Erythroblast (primary cell): ENCODE measurements at places on chromosomes 4 and X.

GRCh38 chr4:159232465-159233106 lies 129.7 kb downstream of the RAPGEF2 start:
- no peak for DNase-seq

- no peak for DNase-seq
Observed at GRCh38 chrX:110257889-110258288, 60.0 kb downstream of the AMMECR1 start.

DNA sequence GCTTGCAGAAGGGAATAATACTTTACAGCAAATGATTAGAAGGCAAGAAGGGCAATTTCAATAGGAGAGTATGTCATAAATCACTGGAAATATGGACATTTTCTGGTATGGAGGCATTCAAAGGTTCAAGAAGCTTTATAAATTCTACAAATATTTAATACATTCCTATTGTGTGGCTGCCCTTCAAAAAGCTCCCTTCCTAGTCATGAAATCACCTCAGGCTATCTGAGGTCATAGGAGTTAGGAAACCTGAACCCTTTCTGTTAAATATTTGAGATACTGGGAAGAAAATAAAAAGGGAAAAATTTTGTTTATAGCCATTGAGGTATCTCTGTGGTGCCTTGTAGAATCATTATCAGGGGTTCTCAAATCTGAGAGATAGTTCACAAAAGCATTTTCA lies 316.8 kb upstream of the EMCN start:
- no peak for DNase-seq

DNA sequence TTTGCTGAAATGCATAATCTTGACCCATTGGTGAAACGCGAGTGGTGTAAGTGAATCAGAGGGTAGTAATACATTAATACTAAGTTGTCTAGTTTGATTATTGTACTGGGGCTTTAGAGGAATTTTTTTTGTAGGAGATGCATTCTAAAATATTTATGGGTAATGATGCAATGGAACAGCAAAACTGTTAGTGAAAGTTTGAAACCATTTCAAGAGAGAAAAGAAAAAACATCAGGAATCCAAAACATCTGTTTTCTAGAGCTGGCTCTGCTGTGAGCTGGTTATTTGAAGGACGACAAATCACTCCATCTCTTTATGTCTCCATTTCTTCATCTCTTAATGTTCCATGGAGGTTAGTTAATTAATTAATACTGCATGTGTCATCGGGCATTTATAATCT lies 351.9 kb upstream of the FAT1 start:
- DNase-seq = no peak

DNA sequence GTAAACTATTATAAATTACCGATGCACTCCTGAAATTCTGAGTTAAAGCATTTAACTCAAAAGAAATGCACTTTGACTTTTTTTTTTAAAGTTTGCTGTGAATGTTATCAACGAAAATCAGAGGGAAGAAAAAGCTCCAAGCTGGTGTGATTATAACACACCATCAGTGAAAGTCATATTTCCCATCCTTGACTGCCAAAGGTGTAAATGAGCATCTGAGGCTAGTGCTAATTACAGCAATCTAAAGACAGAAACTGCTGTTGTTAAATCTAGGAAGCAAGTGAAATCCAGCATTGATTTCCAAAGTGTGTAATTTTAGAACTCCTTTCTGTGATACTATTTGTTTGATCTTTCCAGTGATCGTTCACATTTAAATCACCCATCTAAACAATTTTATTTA lies 1538.8 kb downstream of the TECRL start:
- no peak for DNase-seq
